Left hindlimb (tissue), 1 donor: ENCODE measurements at places on chromosomes 12 and 14.

DNA sequence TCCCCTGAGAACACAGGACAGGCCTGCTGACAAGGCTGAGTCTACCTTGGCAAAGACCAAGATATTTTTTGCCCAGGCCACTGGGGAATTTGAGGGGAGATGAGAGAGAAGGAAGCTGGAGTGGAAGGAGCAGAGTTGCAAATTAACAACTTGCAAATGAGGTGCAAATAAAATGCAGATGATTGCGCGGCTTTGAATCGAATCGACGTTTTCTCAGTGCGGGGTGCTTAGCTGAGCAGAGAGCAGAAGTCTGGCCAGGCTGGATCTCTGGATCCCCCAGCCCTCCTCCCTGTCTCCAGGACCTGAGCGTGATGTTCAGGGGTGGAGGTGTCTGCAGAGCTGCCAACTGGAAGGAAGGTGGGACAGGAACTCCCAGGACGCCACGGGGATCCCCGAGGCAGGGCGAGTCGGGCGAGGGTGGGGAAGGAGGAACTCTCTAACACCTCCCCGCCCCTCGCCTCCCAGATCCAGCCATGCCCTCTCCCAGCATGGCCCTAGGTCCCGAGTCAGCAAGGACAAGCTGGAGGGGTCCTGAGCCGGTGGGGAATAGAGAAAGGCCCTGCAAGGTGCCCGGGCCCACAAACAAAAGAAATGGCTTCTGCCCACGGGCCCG lies 527 bp upstream of the CARMIL3 start:
- DNase-seq, result no peak

DNA sequence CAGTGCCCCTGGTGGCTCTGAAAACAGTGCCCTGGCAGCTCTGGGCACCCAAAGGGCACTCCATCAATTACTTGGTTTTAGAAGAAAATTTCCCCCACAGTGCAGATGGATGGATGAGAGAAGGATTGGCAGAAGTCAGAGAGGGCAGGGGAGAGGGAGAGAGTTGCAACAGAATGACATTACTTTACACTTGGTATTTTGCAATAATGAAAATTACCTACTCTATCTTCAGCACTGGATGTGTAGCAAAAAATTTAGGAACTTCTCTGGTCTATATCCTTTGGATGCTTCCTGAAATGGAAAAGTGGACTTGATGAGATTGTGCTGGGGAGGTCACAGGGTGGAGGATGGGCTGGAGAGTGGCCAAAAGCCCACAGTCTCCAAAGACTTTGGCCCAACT lies 193.2 kb downstream of the CHST11 start:
- no peak for DNase-seq

- DNase-seq, result no peak
Observed at GRCh38 chr14:61109288-61109687, 128.2 kb downstream of the SLC38A6 start.

DNA sequence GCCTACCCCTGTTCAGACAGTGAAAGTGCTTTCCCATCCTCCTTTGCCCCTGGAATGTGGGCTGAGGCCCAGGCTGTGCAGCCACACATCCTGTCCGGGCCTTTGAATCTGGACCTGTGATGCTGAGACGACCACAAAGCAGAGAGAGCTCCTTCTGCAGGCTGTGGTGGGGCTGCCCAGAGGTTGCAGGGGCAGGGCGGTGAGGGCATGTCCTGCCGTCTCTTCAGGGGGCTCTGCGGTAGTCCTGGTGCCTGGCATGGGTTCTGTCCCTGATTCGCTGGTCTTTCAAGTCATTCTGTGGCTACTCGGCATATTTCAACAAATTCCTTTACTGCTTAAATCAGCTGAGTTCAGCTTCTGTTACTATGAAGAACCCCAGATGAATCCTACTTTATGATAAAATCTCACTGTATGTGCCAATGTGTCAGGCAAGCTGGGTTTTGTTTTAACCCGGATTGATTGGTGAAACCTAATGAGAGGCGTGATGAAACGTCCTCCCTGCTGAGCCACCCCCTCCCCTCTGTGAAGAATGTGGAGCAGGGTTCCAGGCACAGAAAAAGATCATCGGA lies 63.4 kb upstream of the DICER1 start:
- peak; percentile 62 for DNase-seq

- no peak for DNase-seq
Observed at GRCh38 chr14:29953501-29953900, 25.9 kb upstream of the PRKD1 start.

- no peak for DNase-seq
Observed at GRCh38 chr14:101623077-101623372, 61.7 kb downstream of the DIO3 start.

DNA sequence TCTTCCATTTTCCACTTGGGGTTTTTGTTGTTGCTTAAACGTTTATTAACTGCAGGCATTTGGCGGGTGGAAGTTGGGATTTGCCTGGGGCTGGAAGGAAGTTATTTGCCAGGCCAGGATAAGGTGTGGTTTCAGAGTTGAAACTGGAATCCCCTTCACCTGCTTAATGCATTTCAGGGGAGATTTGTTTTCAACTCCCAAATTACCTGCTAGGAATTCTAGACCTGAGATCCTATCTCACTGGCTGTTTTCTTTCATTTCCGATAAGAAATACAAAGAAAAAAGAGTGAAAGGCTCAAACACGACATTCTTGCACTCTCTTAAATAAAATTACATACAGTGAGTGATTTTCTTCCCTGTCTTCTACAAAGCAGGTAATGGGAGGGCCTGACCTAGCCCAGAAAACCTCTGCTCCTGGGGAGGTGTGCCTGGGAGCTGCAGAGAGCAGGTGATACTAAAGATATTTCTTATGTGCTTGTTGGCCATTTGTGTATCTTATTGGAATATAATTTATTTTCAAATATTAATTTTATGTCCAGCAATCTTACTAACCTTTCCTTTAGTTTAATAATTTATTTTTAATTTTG lies 278.2 kb downstream of the ZFP36L1 start:
- no peak for DNase-seq

DNA sequence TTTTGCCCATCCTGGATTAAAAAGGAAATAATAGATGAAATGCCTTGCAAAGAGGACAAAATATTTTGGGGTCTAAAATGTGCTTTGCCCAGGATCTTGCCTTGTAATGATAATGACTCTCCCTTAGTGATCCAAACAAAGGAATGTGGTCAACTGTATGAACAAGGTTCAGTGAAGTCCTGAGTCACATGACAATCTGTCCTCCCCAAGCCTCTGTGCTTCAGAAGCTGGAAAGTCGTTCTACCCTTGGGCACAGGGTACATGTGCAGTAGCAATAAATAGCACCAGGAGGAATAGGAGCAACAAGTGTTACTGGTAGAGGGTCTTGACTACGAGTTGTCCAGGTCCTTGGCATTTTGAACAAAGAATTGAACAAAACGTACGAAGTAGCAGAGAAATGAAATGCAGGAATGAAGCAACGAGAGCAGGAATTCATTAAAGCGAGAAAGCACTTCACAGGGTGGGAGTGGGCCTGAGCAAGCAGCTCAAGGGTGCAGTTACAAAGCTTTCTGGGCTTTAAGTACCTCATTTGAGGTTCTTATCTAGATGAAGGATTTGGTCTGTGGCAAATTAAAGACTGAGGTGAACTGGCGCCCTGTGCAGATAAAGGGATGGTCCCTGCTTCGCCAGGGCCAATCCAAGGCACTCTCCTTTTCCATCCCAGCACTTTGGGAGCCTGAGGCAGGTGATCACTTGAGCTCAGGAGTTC lies 65.8 kb downstream of the RESF1 start:
- DNase-seq, result no peak

DNA sequence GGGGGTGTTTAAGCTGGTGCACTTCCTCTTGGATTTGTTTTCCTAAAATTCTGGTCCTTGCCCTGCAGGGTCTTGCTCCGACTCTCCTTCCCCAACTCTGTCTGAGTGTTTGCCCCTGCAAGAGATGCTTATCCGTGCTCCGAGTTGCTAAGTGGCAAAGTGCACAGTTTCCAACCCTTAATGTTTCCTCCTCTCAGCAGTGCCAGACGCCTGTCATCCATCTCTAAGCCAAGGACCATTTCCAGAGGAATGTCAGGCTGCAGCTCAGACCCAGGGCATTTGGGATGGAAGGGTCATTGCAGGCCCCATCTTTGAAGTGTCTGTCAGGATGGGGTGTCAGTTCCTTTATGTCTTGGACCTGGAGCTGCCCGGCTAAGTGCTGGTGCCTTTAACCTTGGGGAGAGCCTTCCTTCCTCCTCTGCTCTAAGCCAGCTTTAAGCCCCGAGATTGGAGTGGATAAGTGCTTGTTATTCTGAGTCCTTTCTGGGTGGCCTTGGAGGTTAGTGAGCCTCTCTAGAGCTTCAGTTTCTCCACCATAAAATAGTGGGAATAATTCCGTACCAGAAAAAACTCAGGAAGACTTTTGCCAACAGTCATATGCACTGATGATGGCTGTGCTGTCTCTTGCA lies 15.0 kb downstream of the WNT5B start:
- DNase-seq, result no peak

GRCh38 chr12:5507401-5507935 lies 75.6 kb downstream of the NTF3 start:
- DNase-seq, result no peak

DNA sequence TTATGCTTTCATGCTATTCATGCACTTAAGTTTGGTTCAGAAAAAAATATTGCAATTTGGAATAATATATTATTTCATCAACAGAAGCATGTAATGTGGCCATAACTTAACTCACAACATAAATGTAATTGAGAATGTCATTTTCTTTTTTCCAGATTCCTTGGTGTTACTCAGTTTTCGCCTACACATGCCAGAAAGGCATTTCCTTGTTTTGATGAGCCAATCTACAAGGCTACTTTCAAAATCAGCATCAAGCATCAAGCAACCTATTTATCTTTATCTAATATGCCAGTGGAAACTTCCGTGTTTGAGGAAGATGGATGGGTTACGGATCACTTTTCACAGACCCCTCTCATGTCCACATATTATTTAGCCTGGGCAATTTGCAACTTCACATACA lies 14.4 kb downstream of the TRHDE start:
- no peak for DNase-seq

DNA sequence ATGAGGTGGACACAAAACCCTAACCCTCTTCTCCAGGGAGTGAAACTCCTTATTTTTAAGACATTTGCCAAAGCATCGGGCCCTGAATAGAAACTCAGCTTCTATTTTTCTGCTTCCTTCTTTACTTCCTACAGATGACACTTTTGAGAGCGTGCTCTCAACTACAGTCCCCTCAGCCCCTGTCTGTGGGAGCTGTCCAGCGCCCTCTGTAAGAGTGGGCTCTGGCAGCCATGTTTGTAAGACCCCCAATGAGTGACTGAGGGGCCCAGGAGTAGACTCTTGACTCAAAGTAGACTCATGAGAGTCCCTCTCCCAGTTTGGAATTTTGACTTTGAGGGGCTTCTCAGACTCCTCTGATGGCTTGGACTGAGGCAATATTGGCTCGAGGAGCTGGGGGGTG lies 25.5 kb upstream of the BATF start:
- no peak for DNase-seq

DNA sequence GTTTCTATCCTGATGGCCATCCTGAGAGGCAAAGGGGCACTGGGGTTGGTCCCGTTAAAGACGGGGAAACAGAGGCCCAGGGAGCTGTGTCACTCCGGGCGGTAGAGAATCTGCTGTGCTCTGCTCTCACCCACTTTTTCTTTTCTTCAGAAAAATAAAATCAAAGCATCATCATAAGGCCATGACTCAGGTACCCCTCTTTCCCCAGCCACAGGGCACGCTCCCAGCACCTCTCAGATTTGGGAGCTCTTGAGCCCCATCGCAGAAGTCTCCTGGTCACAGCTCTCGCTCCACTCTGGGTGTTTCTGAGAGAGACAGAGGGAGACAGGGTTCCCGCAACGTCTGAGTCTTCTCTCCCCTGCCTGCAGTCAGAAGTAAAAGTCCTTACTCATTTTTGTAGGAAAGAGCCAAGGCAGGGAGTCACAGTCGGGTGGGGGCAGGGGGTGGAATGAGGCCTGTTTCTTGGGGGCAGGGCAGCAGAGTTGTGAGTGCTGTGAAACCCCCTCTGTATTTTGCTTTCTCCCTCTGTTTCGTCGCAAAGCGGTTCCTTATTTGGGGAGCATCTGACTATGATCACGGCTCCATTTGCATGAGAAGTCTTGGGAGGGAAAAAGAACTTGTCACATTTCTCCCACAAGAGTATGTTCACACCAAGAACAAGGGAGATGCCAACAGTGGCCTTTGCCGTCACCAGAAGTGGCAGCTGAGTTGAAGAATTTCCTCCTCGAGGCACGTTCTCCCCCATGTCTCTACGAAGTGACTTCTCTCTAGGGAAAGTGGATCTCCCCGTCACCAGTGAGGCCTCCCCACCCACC lies 139.0 kb downstream of the BCL11B start:
- DNase-seq, result no peak

- DNase-seq, result no peak
Observed at GRCh38 chr12:125055591-125055990, 9.6 kb upstream of the AACS start.

DNA sequence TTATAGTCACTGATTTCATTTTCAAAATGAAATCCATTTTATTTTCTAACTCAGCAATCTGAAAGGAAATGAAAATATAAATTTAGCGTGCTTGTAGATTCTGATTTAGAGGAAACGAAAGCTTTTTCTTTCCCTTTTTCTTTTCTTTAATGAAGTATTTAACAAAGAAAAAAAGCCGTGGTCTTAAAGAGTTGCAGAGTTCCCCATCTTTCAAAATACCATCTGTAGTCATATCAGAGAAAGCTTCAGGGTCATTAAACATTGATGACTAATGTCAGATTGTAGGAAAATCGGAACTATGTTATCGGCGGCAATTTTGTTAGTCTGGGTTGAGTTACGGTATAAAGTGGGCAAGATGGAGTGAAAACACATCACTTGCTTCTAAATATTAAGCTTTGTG lies 32.3 kb downstream of the DRAM1 start:
- DNase-seq, result no peak

- no peak for DNase-seq
Observed at GRCh38 chr12:63826006-63826585, 18.4 kb upstream of the SRGAP1 start.

DNA sequence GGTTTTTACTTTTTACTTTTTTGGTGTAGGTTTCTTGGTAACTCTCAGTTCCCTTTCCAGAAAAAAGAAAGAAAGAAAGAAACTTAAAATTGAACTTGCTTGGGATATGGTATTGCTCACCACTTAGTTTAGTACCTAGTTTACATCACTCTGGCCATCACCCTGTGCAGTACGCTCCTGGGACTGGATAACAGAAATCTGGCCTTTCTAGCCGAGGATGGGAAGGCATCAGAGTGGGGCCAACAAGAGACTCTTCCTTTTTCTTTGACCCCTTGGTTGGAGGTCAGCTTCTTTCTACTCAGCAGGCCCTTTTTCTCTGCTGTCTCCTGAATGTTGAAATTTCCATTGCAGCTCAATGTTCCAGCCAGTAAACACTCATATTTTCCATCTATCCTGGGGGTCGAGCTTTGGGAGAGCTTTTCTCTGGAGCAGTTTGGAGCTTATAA lies 156.6 kb downstream of the TGFB3 start:
- peak; percentile 41 for DNase-seq
